ENCODE measurements at places on chromosomes 2 and 18.

- no peak for DNase-seq
Observed at GRCh38 chr18:63368611-63369010, 1.6 kb upstream of the KDSR start.

DNA sequence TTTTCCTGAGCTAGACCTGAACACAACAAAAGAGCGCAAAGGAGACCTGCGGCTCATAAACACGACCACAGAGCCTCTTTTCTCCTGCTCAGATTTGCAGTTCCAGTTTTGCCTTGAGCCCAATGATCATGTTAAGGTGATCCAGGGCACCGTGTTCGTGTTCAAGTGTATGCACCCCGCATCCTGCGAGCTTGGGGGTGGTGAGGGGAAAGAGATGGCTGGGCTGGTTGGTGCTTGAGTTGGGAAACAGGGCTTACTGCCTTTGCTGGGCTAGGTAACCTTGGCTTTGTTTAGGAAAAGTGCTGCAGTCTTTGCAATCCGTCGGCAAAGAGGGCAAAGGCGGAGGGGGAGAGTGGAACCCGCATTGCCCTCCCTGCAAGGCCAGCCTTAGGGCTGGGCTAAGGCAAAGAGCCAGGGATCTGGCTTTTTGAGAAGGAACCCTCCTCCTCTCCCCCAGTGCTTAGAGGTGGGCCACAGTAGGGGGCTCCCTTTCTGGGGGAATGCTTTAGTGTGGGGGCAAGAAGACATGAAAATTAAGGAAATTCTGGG is 1.3 kb downstream of the HOXD10 start:
- no peak for DNase-seq

GRCh38 chr2:6139142-6139541 is 447.0 kb downstream of the SOX11 start:
- no peak for DNase-seq

DNA sequence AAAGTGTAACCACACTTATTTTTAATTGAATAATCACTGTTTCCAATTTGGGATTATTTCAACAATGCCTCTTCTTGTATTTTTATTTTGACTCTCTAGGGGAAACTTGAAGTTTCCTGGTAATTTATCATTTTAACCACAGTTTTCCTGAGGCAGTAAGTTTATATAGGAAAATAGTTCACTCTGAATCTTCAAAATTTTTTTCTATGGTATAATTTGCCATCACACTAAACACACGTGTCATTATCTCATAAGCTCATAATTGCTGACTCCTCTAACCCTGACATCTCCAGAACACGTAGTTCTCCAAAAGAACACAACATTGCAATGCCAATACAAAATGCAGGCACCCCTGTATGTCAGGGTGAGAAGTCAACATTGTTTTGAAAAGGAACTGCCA is 102.2 kb upstream of the FZD7 start:
- no peak for DNase-seq

DNA sequence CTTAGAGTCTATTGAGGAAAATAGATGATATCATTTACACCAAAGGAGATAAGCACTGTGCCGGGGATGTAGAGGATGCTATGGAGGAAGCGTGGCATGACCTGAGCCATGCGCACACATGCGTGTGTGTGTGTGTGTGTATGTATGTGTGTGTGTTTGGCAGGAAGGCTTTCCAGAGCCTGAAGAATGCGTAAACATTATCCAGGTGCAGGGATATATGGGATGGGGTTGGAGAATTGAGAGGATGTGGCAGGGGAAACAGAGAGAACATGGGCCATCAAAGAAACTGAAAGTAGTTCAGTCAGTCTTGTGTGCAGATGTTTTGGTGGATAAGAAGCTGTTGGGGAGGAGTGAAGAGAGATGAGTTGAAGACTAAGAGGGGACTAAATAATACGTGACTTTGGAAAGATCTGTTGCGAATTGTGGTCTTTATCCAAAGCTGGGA is 9.3 kb upstream of the STAT1 start:
- peak; percentile 84 for DNase-seq

DNA sequence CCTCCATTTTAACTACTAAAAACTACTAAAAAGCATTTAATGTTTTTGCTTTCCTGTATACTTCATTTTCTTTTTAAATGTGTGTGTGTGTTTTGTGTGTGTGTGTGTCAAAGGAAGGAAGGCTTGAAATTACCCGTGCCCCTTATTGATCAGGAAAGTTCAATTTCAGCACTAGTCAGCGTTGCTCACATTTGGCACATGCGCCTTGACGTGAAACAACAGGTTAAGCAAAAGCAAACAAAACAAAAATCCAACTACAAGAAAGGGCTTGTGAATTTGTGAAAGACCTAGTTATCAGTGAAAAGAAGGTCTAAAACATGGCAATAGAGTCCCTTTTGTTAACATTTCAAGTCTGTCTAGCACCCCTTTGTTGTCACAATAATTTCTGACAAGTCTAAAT is 72.5 kb downstream of the KCNH7 start:
- no peak for DNase-seq

- no peak for DNase-seq
Observed at GRCh38 chr18:9435041-9435440, 40.3 kb upstream of the RALBP1 start.

GRCh38 chr2:29068513-29068912 is 5.8 kb downstream of the PCARE start:
- no peak for DNase-seq

GRCh38 chr2:135590619-135591260 is 59.5 kb downstream of the R3HDM1 start:
- no peak for DNase-seq

DNA sequence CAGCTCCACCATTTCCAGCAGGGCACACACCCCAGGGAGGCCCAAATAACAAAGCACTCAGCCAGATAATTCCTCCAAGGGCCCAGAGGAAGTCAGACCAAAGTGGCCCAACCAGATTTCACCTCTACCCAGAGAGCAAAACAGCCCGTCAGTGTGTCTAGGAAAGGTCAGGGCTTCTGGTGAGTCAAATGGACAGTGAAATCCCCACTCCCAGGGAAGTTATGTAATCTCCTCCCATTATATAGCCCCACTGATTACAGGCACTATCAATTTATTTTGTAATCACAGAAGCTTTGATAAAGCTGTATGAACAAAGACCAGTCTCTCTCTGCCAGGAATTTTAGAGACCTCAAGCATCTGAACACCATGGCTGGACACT is 4.0 kb downstream of the B4GALT6 start:
- DNase-seq = no peak

- no peak for DNase-seq
Observed at GRCh38 chr2:47007826-47008225, 92.2 kb upstream of the MCFD2 start.

- no peak for DNase-seq
Observed at GRCh38 chr2:231263118-231263831, 64.8 kb downstream of the ARMC9 start.

DNA sequence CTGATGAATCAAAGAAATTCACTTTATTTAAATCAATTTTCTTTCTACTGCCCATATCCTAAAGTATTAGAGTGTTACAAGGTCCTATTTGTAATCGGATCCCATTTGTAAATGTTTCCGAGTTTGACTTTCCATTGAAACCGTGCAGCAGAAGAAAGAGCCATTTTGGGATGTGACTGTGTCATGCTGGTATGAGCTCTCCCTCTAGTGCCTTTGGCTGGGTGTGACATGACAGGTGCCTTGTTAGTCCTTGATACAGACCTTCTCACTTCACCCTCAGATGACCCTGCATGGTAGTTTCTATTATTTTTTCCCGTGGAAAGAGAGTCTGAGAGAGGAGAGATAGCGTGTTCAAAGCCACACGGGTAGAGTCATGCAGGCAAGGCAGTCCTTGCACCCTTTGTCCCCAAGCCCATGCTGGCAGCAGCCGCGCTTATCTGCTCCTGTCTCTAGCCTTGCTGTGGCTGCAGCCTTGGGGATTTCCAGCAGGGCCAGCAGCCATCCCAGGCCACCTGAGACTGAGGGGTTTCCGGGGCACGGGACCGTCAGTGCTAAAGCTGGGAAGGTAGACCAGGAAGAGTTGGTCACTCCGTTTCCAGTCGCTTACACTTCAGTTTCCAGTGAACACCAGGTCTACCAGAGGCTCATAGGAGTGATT is 21.4 kb downstream of the CHMP1B start:
- peak; percentile 59 for DNase-seq

GRCh38 chr18:13893418-13893760 is 21.9 kb downstream of the MC2R start:
- no peak for DNase-seq

GRCh38 chr2:218274586-218274985 is 4.3 kb downstream of the PNKD start:
- no peak for DNase-seq

DNA sequence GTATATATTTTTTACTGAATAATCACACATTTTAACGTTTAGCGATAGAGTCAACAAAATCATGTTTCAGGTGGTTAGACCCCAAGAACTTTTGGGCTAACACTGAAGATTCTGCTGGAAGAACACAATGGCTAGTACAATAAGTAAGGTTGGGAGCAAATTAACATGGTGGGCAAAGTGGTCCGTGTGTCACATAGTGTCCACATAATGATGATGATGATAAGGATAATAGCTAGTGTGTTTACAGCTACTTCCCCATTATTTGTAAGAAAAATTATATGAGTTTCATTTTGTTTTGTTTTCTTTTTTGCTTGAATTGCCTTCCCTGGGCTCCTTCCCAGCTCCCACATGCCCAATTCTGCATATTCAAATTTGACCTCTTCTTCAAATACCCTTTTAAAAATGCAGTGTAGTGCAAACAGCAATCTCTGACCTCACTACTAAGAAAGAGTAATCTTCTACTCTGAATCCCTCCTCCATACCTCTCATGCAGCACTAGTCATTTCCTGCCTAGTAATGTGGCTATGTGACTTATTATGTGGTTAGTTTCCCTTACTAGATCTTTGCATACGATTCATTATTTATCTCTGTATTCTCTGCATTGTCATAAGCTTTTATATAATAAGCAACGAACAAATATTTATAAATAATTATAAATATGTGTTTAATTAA is 16.9 kb upstream of the VPS54 start:
- DNase-seq = peak; percentile 10

- no peak for DNase-seq
Observed at GRCh38 chr2:170255971-170256370, 78.0 kb downstream of the MYO3B start.

GRCh38 chr2:33106115-33106514 is 159.4 kb downstream of the LTBP1 start:
- DNase-seq = no peak

GRCh38 chr18:1968801-1969498 is 602.4 kb downstream of the METTL4 start:
- DNase-seq = no peak

DNA sequence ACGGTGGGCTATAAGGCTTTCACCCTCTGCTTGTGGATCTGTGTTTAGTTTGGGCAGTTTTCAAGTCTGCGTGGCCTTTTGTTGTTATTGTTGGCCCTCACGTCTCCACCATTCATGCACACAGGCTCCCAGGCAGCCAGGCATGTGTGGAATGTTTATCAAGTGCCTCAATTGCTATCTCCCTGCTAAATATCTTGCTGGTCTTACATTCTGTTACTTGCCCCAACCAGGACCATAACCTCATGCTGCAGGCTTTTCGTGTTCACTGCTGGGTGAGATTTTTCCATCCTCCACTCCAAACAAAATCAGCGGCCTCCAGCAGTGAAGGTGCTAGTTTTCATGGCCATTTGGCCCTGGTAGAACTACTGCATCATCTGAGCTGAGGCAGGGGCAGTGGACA is 63.0 kb upstream of the DSC1 start:
- DNase-seq = no peak

- no peak for DNase-seq
Observed at GRCh38 chr2:171407030-171407675, 26.6 kb downstream of the METTL8 start.

DNA sequence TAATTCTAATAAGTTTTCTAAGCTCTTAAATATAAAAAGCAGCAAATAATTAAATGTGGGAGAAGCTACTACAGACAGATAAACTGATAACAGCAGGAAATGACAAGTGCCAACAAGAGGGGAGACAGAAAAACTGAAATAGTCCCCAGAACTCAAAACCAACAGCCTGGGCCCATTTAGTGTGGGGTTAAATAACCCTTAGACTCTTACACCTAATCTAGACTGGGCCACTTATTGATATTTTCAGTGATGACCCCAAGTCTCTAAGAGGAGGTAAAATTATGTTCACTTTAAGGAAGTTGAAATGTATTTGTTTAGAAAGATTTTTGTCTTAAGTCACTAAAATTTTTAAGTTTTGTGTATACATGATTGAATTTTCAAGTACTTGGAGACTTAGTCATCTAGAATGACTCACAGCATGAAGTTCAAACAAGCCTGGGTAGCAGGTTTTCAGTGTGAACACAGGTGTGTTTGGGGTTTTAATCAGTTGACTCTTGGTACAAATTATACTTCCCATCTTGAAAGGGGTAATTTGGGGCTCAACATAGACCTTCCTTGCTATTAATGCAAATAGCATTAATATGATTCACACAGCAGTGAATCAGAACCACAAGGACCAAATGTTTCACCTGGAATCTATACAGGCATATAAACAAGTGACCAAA is 54.9 kb upstream of the MYO3B start:
- no peak for DNase-seq

All from hematopoietic multipotent progenitor cell treated with erythropoietin and hydrocortisone succinate and interleukin-3 and kit ligand, for 8 days (in vitro differentiated cells).